NCI-H1417 (cell line): ENCODE measurements at places on chromosomes 7 and 10.
A peak's percentile ranks its signal among the peaks of the same experiment; 100 is the strongest.

GRCh38 chr10:112775381-112775780 lies 174.7 kb upstream of the TCF7L2 start:
- DNase-seq = peak; percentile 47

DNA sequence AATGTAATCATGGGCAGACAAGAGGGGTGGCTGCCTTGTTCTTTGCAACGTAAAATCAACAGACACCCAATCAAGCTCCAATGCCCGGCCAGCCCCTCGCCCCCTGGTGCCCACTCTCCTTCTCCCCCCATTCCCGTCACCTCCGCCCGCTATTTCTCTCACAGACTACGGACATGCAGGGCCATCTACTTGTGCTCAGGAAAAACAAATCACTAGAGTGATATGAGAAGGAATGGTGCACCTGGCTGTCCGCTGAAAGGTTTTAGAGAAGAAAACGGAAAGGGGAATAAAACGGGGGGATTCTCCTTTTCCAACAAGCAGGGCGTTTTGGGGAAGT lies 396 bp downstream of the GRM8 start:
- DNase-seq = peak; percentile 89

- DNase-seq = no peak
These were observed 1.4 kb downstream of the FZD1 start for GRCh38 chr7:91265693-91266066.

- peak; percentile 64 for DNase-seq
These were observed 1012.5 kb downstream of the NRG3 start for GRCh38 chr10:82887488-82887887.

- peak; percentile 33 for DNase-seq
These were observed 177.6 kb downstream of the PRKAG2 start for GRCh38 chr7:151699147-151699927.

DNA sequence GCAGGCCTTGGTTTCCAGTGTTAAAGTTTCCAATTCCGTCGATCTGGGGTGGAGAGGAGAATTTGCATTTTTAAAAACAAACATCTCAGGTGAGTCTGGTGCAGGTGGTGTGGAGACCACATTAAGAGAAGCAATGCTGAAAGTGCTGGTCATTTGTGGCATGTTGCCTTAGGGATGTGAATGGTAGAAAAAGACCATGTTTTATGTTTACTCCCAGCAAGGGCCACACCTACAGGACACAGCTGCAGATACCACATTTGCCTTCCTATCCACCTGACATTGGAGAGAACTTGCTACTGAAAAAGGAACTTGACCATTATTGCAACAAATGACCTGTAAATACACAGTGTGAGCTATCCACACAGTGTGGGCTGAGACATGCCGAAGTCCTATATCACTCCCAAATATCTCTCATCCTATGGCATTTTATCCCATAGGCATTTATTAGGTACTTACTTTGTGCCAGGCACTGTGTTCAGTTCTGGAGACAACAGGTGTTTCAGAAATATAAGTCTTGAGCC lies 183.1 kb downstream of the NRP1 start:
- no peak for DNase-seq

DNA sequence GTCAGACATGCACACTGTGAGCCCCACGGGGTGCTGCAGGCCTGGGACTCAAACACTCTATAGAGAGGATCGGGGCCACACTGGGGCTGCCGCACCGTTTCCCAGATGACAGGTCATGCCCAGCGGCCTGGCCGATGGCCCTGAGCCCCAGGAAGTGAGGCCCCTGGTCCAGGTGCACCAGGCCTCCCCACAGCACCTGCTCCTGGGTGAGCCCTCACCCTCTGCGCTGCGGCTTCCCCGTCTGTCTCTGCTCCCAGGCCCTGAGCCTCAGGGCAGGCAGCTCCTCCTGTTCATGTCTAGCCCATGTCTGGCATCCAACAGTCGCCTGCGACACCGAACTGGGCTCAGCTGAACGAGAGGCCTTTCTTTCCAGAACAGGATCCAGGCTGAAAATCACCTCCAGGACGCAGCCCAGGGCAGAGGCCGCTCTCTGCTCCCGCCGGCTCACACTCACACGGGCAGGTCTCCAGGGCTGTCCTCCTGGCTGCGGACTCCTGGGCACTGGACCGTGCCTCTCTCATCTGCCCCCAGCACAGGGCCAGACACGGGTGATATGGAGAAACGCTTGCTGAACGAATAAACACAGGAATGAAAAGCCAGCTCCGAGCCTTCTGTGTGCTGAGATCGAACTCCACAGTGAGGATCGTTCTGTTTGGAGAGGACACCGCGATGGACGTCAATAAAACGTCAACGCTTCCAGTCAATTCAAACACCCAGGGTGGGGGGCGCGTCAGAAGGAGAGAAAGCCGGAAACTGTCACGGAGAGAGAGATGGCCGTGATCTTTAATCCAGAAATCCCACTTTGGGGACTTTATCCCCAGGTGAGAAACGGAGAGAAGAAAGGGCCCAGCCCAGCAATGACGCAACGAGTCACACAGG lies 202.4 kb downstream of the ELFN1 start:
- no peak for DNase-seq

DNA sequence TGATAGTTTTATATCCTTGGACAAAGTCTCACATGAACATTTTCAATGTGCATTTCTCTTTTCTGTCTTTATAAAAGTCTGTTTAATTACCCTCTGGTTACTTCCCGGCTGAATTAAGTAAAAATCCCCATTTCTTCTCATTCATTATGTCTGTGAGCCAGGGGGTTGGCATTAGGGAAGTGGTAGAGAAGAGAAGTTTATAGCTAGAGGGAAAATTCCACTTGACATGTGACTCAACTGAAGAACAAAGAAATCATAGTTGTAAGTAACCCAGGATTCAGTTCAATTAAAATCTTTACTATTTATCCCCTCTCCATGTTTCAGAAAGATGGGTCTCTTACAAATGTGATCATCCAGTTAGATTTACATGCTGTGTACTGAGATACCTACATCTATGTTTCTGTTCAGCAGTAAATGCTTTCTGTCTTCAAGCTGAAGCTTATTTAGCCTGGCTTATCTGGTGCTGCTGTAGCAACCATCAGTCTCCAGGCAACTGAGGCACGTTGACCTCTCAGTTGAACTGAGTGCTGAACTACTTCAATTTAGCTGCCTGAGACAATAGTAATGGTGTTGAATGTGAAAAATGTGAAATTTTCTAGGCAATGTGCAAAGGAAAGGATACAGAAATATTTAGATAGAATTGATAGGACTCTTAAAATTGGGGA lies 181.6 kb downstream of the MLLT10 start:
- no peak for DNase-seq

- DNase-seq = no peak
These were observed 365 bp downstream of the YME1L1 start for GRCh38 chr10:27153845-27154193.

GRCh38 chr10:3486346-3487065 lies 298.5 kb downstream of the KLF6 start:
- DNase-seq = peak; percentile 72

- no peak for DNase-seq
These were observed 19.6 kb downstream of the GRID1 start for GRCh38 chr10:86346799-86347665.

GRCh38 chr10:31678139-31678536 lies 250.5 kb downstream of the ARHGAP12 start:
- DNase-seq = no peak

GRCh38 chr7:20993693-20994092 lies 207.0 kb upstream of the SP8 start:
- DNase-seq = no peak

DNA sequence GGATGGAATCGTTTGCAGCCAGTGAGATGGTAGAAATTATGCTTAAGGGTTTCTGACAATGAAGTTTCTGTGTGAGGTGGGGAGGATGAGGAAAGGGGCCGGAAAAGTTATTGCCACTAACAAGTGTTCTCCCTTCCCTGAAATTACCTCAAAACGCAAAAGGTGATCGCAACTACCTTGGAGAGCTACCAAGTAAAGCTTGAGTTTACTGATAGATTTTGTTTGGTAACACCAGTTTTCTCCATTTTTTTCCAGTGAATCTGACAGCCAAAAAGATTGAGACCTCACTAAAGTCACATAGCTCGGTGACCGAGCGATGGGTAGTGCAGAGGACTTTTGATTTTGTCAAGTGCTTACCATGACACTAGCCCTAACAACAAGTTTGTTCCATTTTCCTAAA lies 1.6 kb downstream of the SUV39H2 start:
- DNase-seq = no peak

DNA sequence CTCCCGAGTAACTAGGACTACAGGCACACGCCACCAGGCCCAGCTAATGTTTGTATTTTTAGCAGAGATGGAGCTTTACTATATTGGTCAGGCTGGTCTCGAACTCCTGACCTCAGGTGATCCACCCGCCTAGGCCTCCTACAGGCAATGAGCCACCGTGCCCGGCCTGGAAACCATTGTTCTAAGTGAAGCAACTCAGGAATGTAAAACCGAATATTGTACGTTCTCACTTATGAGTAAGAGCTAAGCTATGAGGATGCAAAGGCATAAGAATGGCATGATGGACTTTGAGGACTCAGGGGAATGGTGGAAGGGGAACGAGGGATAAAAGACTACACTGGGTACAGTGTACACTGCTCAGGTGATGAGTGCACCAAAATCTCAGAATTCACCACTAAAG lies 235.1 kb upstream of the AUTS2 start:
- no peak for DNase-seq

DNA sequence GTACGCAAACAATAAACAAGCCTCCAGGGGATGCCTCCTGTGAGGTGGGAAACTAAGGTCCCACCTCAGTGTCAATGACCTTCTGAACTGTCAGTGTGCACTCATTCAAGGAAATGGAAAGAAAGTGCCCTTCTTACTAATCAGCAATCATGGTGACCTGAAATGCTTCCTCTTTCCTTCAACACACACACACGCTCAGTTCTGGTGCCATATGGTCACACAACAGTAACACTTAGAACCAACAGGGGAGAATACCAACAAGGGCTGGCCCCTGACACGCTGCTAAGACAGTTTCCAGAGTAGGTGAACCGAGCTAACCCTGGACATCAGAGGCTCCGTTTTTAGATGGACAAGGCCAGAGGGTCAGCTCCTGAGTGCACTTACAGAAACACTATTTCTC lies 42.1 kb upstream of the EFCAB10 start:
- DNase-seq = no peak

- no peak for DNase-seq
These were observed 28.2 kb downstream of the LYZL1 start for GRCh38 chr10:29317027-29317420.

GRCh38 chr7:45606931-45607330 lies 32.8 kb downstream of the ADCY1 start:
- DNase-seq = no peak

GRCh38 chr7:25843467-25843866 lies 308.5 kb upstream of the NFE2L3 start:
- DNase-seq = no peak

DNA sequence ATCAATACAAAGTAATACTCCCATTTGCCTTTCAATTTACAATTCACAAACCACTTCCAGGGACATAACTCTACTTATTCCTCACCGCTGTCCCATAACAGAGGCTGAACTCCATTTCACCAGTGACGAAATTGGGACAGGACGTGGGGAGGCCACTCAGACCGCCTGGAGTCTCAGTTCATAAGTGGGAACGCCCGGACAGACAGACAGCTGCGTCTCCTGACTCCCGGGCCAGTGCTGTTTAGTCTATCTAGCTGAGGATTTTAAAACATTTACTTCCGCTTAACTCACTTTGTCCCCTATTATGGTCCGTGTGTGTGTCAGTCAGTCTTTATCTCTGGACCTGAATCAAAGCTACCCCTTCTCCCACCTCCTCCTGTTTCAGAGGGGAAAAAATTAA lies 67.4 kb upstream of the ZNF438 start:
- no peak for DNase-seq

DNA sequence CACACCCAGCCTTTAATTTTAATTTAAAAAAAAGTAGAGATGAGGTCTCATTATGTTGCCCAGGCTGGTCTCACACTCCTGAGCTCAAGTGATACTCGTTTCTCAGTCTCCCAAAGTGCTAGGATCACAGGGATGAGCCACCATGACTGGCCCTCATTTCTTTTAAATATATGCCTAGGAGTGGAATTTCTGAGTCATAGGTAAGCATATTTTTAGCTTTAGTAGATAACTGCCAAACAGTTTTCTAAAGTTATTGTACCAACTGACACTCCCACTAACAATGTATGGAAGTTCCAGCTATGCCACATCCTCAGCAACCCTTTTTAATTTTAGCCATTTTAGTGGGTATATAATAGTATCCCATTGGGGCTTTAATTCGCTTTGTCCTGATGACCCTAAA lies 13.8 kb upstream of the PPIF start:
- DNase-seq = no peak

- DNase-seq = no peak
These were observed 11.1 kb upstream of the LRRC27 start for GRCh38 chr10:132320654-132321469.

DNA sequence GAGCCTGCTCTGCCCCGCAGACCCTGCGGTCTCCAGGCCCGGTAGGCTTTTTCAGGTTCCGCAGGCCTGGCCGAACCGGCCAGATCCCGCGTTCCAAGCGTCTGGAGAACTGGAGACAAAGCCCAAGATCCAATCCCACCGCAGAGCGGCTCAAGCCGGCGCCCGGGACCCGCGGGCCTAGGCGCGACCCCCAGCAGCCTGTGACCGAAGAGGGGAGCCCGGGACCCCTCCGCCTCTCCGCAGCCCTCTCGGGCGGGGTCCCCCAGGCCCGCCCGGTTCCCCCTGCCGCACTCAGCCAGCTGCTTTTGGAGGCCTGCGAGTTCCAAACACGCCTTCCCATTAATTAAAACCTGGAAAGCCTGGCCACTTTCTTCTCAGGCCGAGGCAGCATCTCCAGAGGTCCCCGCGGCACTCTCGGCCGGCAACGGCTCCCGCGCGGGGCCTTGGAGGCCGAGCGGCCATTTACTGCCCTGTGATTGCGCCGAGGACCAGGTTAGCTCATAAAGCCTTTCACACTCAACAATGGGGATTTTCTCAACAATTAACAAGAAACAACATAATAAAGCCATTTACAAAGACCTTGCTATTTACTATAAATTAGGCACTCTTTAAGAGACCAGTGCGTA lies 16.7 kb downstream of the SKIDA1 start:
- no peak for DNase-seq

DNA sequence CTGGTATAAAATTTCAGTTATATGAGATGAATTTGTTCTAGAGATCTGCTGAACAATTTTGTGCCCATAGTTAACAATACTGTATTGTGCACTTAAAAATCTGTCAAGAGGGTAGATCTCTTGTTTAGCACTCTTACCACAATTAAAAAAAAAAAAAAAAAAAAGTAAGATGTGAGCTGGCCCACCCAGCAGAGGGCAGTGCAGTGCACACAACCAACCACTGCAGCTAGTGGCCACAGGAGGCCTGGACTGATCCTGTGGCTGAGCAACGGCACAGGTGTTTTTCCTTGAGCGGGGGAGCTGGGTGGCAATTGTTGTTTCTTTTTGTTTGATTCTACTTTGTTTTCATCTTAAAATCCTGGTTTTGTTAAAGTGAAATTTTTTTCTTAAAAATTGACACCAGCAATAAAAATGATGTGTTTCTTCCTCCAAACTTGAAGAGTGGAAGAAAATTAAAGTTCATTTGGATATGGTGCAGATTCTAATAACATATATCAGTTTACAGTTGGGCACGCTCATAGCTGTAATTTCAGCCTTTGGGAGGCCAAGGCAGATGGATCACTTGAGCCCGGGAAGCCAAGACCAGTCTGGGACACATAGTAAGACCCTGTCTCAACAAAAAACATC lies 171.1 kb upstream of the TBX20 start:
- DNase-seq = no peak
